ENCODE measurements at places on chromosomes 1 and 21.

GRCh38 chr1:58687516-58687915 is 12.3 kb downstream of the MYSM1 start:
- no peak for DNase-seq

GRCh38 chr1:60746278-60746791 is 336.0 kb upstream of the NFIA start:
- DNase-seq = peak; percentile 20

GRCh38 chr1:17134724-17135123 is 15.5 kb upstream of the PADI2 start:
- DNase-seq = no peak

DNA sequence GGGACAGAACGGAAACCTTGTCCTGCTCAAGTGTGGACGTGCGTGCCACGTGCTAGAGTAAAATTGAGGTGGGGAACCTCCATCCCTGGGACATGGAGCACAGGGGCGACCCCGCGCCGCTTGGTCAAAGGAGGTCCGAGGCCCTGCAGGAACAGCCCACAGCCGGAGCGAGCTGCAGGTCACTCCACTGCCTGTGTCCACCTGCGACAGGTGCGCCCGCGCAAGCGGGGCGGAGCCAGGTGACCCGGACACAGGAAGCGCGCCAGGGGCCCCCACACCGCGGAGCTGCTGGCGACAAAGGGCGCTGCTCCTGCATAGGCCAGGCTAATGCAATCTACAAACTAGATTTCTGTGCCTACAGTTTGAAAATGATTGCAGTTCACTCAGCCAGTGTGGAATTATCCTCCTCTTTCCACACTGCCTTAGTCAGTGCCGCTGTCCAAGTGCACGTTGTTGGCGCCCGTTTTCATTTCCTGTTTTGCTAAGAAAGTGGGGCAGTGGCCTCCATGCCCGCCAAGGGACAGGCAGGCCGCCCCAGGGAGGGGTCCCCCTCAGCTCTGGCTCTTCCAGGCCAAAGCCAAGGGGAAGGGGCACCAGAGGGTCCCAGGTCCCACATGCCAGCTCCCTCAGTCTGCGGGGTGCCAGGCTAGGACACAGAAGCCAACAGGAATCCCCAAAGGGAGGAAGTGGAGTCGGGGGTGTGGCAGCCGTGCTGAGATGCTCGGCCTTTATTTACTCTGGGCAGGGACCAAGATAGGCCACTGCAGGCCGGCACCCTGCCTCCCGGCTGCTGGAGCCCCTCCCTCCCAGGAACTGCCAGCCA is 4.3 kb upstream of the NADK start:
- DNase-seq = peak; percentile 57

DNA sequence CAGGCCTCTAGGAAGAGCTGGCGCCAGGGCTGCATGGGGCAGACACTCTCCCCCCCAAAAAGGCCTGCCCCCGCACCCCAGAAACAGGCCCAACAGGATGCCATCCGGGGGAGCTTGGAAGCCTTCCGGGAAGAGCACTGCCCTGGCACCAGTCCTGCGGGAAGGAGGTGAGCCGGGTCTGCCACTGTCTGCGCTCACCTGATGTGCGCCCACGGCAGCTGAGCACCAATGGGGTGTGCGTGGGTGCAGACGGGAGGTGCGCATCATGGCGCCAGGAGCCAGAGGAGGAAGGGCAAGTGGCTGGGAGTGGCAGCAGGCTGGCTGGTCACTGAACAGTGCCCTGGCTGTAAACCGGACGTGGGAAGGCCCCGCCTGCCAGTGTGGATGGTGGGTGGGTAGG is 73.6 kb downstream of the CASZ1 start:
- no peak for DNase-seq

- DNase-seq = no peak
These were observed 44.6 kb upstream of the DMRTB1 start for GRCh38 chr1:53414632-53415031.

DNA sequence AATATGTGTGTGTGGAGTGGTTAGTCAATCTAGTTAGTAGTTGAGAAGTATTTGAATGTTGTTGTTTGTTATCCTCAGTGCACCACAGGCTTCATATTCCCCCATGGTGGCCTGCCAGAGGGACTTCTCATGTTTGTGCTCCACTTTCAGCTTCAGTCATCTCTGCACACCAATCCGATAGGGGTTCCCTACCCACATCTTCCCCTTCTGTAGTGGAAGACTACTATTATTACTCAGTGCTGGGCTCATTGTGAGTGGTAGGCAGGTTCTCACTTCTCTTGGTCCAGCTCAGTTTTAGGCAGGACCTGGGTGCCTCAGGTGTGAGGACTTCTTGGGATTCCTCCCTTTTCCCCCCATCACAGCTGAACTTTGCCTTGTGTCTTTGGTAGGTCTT is 14.2 kb downstream of the MT1HL1 start:
- DNase-seq = no peak

DNA sequence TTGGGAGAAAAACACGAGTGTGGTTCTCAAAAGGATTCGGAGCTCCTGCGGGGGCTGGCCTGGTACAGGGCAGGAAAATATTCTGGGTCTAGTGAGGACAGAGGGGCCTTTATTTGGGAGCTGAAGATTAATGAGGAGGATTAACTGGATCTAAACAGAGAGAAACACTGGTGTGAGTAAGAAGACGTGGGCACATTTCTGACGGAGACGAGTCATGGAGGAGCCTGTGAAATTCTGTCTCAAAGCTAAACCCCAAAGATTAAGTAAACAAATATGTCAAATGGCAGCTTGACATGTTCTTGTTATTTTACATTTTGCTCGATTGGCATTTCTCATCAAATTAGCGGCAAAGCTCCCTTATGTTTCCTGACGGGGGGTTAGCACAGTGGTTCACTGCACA is 12.8 kb downstream of the PROK1 start:
- no peak for DNase-seq

DNA sequence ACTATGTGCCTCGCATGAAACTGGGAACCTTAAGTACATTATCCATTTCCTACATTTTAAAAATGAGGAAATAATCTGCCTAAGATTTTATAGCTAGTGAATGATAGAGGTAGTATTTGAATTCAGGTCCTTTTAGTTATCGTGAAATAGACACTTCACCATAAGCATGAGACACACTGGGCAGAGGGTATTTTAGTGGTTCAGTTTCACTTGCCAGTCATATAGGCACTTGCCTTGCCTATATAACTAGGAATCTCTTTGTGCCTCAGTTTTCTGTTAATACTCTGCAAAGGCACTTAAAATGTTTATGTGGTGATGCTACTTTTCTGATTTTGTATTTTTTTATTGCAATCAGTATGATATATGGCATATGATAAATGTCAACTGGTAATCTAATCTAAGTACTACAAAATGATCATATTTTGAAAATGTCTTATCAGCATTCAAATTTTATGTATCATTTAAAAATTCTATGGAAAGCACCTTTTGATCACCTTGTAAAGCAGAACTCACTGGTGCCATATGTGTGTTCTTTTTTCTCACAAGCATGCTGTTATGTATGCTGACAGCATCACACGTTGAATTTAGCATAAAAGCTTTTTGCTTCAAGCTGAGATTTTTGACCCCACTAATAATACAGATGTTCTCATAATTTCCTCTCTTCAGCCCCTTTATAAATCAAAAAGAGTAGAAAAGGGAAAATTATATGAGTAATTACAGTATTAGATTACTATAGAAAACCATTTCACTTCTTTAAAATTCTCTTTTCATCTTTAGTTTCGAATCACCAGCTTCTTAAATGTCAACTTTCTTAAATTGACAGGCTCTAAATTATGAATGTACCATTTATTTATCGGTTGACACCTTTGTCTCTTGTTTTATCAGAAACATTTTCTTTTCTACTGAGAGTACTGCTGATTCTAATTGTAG is 52.6 kb downstream of the RPS6KC1 start:
- DNase-seq = no peak

- DNase-seq = peak; percentile 56
These were observed 9.9 kb downstream of the TOR1AIP2 start for GRCh38 chr1:179867493-179868330.

DNA sequence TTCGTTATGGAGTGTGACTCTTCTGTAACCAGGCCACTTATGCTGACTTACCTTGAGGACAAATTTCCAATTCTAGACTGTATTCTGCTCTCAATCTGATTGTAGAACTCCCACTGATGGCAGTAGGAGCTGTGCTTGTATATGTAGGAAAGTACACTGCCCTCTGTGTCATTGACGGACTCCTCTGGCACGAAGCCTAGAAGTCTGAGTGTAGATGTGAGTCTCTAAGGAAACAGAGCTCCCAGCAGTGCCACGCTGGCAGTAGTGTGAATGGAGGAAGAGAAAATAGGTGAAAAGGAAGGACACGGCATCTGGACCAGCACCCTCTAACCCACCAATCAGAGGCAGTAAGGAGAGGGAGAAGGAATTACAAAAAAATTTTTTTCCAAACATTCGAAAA is 130.4 kb upstream of the ADGRL2 start:
- DNase-seq = peak; percentile 96

DNA sequence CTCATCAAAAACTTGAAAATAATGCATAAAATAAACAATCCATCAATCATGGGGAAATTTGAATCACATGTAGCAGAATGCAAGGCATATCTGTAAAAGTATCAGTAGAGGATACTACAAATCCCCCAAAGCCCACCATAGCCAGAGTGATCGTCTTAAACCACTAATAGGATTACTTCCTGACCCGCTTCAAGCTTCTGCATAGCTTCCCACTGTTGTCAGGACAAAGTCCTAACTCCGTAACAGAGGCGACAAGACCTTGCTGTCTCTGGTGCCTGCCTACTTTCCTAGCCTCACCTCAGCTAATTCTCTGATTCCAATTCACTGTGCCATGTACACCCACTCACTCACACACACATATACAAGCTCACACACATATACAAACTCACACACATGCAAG is 161.2 kb upstream of the NFIA start:
- DNase-seq = no peak

All from astrocyte of the hippocampus (primary cell).